ENCODE measurements at places on chromosomes 7 and 10.

DNA sequence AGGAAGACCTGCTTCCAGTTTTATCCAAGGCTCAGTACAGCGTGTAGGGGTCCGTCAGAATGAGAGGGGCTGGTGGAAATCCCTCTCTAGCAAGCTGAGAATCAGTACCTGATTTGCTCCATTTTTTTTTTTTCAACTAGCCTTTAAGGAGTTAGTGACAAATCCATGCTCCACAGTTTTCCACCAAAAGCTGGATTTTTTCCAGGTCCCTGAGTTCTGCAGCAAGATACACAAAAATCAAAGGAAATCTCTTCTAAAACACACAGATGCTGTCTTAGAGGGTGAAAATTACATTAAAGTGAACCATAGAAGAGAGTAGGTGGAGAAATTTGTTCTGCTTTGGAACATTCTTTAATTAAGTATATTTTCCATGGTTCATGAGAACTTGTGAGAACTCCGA is 30.4 kb downstream of the MDFIC start:
- no peak for DNase-seq

DNA sequence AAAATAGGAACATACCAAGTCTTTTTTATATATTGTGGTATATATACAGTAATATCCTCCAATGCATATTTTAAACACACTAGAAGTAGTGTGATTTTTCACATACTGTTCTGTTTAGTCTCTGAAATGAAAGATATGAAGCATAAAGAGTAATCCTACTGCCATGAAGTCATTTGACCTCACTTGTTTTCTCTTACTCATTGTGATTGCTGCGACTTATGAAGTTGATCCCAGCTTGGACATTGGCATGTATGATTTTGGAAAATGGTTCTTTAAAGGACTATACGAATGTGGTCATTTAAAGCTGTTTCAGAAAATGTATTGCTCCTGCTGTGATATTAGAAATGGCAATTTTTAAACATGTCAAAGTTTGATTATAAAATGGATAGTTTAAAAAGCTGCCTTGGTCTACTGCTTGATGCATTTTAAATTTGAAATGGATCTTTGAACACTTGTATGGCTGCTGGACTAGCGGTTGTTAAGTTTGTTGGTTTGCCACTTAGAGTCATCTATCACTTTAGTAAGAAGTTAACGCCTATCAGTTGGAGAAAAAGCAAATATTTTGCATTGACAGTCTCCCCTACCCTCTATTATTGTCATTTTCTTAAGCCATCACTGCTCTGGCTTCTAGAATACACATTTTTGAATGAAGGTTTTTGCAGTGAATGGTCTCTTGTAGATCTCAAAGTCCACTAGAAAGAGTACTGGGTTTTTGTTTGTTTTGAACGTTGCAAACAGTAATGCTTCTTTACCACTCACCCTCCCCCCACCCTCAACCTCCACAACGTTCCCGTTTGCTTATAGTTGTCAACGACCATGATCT is 881 bp upstream of the PCGF5 start:
- DNase-seq, result no peak

DNA sequence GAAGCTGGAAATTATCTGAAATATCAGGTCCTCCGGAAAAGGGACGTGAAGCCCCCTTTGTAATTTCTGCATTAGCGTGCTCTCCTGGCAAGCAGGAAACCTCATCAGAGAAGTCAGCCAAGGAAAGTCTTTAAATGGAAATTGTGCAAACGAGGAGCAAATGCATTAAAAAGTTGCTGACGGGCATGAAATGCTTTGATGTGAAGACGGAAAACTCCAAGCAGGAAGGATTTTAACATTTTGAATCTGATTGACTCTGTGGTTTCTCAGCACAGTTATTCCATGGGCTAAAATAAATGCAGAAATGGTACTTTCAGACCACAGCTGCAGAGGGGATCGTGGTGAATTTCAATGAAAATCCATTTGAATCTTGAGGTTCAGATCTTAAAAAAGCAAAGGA is 167.8 kb downstream of the AHR start:
- DNase-seq, result no peak

GRCh38 chr7:127918130-127918529 is 113.1 kb downstream of the LRRC4 start:
- DNase-seq, result no peak

DNA sequence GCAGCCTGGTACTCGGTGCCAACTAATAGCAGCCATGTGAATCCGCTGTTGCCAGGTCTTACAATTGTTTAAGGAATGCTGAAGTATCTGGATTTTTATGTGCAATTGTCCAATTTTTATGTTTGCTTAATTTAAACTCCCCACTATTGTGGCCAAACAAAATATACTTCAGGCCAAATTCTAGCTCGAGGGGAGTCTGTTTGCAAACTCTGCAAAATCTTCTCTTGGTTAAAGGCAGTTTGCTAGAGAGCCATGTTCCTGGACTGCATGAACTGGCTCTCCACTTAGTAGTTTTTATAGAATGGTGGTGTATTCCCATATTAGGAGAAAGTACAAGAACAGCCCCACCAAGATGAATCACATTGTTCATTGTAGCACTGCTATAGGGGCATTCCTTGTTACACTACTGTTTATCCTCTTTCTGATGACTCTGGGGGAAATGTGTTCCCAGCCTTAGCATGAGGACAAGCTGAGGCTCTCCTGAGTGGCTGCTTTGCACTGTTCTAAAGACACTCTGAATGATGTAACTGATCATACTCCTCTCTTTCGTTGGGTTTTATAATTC is 178.0 kb upstream of the GLI3 start:
- peak; percentile 23 for DNase-seq

GRCh38 chr10:118901380-118901779 is 128.1 kb upstream of the NANOS1 start:
- DNase-seq, result no peak

- DNase-seq, result peak; percentile 28
Observed at GRCh38 chr7:90210981-90211380, 559 bp upstream of the STEAP2 start.

DNA sequence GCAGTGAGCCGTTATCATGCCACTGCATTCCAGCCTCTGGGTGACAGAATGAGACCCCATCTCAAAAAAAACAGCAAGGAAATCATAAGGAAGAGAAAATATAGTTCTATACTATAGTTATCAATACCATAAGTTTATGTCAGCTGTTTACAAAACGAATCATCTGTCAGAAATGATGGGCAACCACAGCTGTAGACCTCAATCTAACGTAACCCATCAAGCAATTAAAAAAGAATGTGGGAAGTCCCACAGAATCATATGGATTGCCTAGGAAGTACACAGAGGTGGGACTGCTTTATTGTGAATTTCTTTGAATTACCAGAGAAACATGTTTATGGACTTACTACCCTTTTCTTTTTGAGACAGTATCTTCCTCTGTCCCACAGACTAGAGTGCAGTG is 6.9 kb downstream of the NRBF2 start:
- DNase-seq, result no peak

- DNase-seq, result no peak
Observed at GRCh38 chr7:151616443-151617213, 96.9 kb upstream of the RHEB start.

GRCh38 chr7:146539836-146540235 is 423.2 kb downstream of the CNTNAP2 start:
- no peak for DNase-seq

GRCh38 chr10:104317726-104318299 is 20.5 kb downstream of the ITPRIP start:
- DNase-seq, result no peak

GRCh38 chr7:71220210-71220695 is 88.3 kb downstream of the GALNT17 start:
- no peak for DNase-seq

GRCh38 chr7:82527851-82528250 is 84.3 kb upstream of the CACNA2D1 start:
- DNase-seq, result peak; percentile 51

GRCh38 chr10:3471927-3472286 is 299.3 kb upstream of the PITRM1 start:
- no peak for DNase-seq

- peak; percentile 86 for DNase-seq
Observed at GRCh38 chr7:34991938-34992840, 45.1 kb downstream of the DPY19L1 start.

DNA sequence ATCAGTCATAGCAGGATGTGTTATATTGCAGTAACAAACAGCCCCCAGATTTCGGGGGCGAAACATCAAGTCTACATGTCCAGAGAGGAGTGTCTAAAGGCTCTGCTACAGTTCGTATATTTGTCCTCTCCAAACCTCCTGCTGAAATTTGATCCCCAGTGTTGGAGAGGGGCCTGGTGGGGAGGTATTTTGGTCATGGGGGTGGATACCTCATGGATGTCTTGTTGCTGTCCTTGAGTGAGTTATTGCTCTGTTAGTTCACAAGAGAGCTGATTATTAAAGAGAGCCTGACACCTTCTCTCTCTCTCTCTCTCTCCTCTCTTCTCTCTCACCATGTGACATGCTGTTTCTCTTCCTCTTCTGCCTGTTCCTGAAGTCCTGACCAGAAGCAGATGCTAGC is 343.7 kb downstream of the TCERG1L start:
- no peak for DNase-seq

DNA sequence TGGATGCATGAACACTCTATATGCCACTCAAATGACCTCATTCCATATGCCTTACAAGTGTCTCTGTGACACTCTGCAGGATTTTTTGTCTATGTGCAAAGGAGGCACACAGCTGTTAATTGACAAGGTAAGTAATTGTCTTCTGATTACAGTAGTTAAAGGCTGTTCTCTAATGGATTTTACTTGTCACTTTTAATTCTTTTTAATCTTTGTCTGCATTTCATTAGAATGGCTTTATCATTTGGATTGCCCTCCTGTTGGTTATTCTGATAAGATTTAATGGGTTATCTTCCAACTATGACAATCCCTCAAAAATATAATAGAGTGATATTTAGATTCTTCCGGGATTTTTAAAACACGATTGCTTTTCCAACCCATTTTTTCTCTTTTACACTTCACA is 290.0 kb upstream of the TEX47 start:
- DNase-seq, result no peak

DNA sequence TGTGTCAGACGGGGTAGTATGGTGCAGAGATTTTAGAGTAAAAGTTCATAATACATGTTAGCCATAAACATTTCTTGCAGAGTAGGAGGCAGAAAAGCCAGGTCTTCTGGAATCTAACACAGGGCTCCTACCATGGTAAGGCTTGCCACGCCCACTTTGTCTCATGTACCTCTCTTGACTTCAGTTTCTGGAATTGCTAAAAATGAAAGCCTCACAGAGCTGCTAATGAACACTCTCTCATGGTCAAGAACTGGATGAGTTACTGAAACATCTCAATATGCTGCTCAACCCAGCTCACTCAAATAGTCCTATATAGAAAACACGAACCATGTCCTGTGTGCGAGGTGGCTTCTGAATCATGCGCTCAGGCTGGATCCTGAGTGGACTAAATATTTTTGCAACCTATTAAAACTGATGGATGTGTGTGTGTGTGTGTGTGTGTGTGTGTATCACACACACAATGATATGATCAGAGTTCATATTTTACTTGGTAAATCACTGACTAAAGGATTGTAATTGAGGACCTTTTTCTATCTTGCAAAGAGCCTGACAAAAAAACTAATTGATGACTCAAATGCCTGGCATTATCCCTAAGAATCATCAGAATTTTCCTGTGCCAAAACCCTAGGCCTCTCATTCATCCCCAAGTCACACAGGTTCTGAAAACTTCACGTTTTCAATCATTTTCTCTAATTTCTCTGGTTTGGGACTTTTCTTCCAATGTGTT is 1306.6 kb downstream of the XPNPEP1 start:
- DNase-seq, result no peak

GRCh38 chr10:77949167-77949566 is 22.6 kb upstream of the DLG5 start:
- peak; percentile 40 for DNase-seq

- DNase-seq, result no peak
Observed at GRCh38 chr7:75650681-75651080, 88.1 kb downstream of the HIP1 start.

DNA sequence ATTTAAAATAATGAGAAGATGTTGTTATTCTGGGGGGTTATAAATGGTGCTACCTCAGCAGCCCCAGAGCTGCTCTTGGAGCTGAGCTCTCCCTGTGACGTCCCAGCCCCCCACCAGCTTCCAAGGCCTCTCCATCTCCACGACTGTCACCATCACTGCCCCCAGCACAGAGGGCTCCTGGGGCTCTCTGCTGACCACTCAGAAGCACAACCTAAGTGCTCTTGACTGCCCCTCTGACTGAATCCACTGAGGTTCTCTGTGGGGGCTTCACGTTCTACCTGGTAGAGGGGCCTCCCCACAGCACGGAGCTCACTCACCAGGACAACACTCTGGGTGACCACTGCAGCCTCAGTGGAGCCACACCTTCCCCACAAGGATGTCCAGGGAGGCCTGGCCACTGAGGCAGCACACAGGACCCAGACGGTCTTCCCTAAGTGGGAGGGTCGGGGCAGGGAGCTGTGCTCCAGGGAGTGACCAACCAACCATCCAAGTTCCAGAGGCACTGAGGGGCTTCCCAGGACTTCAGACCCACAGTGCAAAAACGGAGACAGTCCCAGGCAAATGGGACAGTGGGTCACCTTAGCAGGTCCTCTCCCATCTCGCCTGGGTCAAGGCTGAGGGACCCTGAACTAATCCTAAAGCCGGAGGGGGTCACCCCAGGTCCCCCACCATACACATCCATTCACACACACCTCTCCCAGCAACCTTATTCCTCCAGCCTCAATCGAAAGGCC is 121.0 kb upstream of the PPP2R2D start:
- DNase-seq, result no peak

DNA sequence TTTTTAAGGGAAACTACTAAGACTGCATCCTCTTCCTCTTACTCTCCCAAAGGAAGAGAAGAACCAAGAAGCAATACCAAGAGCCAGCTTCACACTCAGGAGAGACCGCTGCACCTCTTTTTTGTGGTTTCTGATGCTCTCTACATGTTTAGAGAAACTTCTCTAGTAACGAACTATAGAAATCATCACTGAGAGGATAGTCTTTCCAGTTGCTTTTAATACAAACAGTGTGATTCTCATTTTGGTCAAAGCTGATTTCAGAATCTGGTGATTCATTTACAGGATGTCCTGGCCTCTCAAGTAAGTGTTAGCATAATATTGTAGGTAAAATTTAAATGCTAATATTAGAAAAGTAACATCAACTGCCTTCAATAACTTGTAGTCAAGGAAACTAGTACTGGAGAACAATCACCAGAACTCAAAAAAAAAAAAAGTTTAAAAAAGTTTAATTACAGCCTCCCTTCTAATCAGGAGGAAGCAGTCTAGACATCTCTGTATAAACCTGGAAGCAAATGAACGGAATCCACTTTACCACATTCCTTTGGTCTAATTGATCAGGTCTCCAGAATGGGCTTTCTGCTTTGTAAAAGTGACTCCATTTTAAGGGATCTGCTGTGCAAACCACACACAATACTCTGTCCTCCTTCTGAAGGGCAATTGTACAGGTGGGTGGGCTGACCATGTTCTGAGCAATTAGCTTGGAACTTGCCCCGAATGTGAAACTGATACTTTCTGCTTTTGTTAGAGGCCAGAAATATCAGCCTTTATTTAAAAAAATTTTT is 3.0 kb downstream of the LAMB1 start:
- no peak for DNase-seq

DNA sequence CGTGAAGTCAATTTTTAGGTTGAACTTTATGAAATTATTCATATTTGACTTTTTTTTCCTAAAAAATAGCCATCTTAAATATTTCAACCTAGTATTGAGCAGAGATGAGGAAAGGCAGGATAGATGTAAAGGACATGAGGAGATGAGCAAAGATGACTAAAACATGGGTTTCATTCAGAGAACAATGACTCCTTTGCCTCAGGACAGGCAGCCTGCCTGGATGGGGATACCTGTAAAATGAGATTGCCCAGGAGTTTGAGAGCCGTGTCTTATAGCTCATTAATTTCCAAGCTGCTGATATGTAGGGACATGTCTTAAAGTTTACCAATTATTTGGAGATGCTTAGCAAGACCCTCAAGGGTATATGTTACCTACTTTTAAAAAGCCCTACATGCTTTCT is 243.8 kb upstream of the MDFIC start:
- no peak for DNase-seq

Measured in fibroblast of pulmonary artery (primary cell).